Heart left ventricle (tissue), 16 donors: ENCODE measurements at places on chromosomes 2 and 18. TPM values are rescaled to one million over a fixed set of nuclear protein-coding genes. Genes with fewer than 3 reads are reported as not detected.

SPATS2L gene
- 97.2 TPM for total RNA-seq

CYP27C1 gene
- total RNA-seq = not detected

GPR35 gene
- total RNA-seq = 0.75 TPM

OXER1 gene
- 0.58 TPM for total RNA-seq

AQP12B gene
- not detected for total RNA-seq

GRCh38 chr2:201447086-201447485, 4.2 kb downstream of the TRAK2 start:
- no peaks in the 10 kb centered on the region for H3K27me3 ChIP-seq
- no peak overlapping the region for H3K4me3 ChIP-seq
- peaks cover 58% of the 10 kb centered on the region for H3K4me1 ChIP-seq
- no peak for DNase-seq

GRCh38 chr18:23191232-23191631, 55.9 kb downstream of the CABLES1 start:
- DNase-seq = no peak
- no peaks in the 10 kb centered on the region for H3K36me3 ChIP-seq
- H3K27ac ChIP-seq = no peak overlapping the region

GRCh38 chr2:61978522-61978921, 73.0 kb downstream of the COMMD1 start:
- no peak overlapping the region for H3K4me3 ChIP-seq
- H3K27ac ChIP-seq = peak overlapping the region; percentile 8
- peaks cover 19% of the 10 kb centered on the region for H3K4me1 ChIP-seq
- no peaks in the 10 kb centered on the region for H3K27me3 ChIP-seq

DNA sequence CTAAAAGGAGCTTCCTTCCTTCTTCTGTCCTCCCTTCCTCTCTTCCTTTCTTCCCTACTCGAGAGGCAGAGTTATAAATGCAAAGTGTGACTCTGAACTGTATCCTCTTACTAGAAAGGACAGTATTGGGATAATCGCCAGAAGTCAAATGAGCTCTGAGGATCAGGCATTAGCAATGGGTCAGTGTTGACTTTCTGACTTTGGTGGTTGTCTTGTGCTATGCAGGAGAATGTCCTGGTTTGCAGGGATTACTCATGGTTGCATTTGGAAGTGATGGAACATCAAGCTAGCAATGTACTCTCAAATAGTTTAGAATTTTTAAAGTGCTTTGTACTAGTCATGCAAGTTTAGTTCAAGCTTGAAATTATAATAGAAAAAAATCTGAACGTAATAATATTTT, 115.6 kb downstream of the TXNL1 start:
- H3K4me3 ChIP-seq = no peak overlapping the region
- no peak overlapping the region for H3K27ac ChIP-seq
- H3K27me3 ChIP-seq = no peaks in the 10 kb centered on the region
- H3K36me3 ChIP-seq = no peaks in the 10 kb centered on the region
- no peaks in the 10 kb centered on the region for H3K4me1 ChIP-seq
- DNase-seq = no peak

GRCh38 chr2:70901227-70902066, 34.3 kb upstream of the ATP6V1B1 start:
- peak overlapping the region; percentile 44 for H3K4me3 ChIP-seq
- no peak overlapping the region for H3K27ac ChIP-seq
- peak; percentile 37 for DNase-seq
- peaks cover 98% of the 10 kb centered on the region for H3K27me3 ChIP-seq
- H3K36me3 ChIP-seq = no peaks in the 10 kb centered on the region

- H3K4me1 ChIP-seq = peaks cover 17% of the 10 kb centered on the region
- H3K27ac ChIP-seq = no peak overlapping the region
- no peak for DNase-seq
Observed at GRCh38 chr2:238418196-238418998, 8.3 kb upstream of the ASB1 start.
